ENCODE measurements at places on chromosomes 13 and 19.
A peak's percentile ranks its signal among the peaks of the same experiment; 100 is the strongest.

DNA sequence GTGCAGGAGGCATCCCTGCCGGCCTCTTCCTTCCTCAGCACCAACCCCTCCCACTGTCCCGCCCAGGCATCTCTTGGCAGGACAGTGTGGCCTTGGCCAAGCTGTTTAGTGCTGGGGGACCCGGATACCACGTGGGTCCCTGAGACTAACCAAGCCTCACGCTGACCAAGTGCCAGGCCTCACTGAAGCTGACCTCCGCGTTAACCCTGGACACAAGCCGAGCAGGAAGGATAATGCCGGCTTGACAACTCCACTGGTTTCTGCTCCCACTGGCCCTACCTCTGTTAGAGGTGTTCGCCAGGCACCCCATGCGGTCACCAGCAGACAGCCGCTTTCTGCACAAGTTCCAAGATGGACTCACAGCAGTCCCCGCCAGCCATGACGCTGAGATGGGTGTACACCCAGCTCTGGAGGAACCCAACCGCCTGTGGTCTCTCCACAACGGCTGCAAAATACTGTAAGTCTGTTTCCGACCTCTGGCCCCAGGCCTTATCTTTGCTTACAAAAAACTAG lies 12.4 kb downstream of the GRTP1 start:
- no peak for DNase-seq

DNA sequence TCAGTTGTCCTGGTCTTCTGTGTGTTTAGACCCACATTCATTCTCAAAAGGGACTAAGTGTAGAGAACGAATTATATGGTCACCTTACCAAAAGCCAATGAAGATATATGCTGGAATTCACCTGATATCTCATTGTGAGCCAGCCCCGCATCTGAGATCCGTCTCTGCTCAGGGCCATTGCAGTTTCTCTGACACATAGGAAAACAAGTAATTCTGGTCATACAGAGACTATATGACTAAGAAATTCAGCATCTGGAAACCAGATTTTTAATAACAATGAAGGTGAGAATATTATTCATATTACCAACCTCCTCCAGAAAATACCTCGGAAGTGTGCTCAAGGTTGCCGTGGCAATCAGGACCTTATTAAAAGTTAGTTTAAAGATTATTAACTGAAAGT lies 278.6 kb upstream of the EDNRB start:
- no peak for DNase-seq

DNA sequence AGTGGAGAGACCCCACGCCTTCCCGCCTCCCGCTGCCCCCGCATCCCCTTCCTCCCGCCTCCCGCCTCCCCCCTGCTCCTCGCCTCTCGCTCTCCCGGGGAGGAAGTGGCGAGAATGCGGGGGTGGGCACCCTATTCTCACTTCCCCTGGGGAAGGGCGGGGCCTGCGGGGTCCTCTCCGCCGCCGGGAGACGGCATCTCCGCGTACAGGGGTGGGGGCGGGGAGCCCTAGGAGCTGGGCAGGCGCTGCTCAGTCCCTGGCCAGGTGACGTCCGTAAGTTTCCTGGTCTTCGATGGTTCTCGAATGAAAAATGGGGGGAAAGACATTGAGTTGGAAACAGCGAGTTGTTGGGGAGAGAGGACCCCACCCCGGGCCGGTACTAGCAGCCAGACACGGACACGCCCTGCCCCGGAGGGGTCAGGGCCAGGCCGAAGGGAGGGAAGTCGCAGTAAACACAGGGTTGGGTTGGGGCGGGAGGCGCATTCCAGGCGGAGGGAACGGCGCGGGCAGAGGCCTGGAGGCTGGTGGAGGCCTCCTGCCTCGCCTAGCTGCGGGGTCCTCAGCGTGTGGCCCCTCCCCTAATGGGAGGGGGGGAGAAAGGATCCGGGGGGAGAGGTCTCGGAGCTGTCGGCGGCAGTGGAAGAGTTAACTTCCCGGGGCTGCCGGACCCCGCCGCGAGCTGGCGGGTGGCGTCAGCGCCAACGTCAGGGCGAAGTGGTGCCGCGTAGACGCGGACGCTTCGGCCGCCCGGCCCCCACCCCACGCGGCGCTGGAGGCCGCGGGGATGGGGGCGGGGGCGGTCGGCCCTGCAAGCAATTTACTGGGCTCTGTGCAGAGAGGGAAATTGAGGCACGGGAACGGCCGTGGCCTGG lies 10.4 kb upstream of the JUND start:
- DNase-seq = no peak

DNA sequence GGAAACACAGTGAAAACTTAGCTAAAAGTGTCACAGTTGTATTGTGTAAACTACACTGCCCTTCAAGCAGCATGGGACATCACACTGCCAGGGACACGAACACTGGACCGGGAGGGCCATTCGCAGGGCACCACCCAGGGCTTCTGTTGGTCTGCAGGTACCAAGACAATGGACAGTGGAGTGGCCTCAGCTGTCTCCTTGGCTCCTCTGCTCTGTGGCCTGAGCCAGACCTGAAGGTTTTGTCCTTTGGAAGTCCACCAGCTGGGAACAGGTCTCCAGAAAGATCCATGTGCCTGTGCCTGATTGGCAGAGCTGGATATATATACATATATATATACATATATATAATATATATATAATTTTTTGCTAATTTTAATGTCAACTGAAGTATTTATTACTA lies 149.8 kb downstream of the ZNF536 start:
- no peak for DNase-seq

GRCh38 chr13:102191951-102192502 lies 209.8 kb downstream of the FGF14 start:
- no peak for DNase-seq

- DNase-seq = no peak
Measured at GRCh38 chr13:87087741-87088140, 583.4 kb upstream of the SLITRK5 start.

- no peak for DNase-seq
Measured at GRCh38 chr19:5864725-5865486, 5.4 kb downstream of the FUT5 start.

- no peak for DNase-seq
Measured at GRCh38 chr19:5820785-5821184, 15.9 kb downstream of the NRTN start.

DNA sequence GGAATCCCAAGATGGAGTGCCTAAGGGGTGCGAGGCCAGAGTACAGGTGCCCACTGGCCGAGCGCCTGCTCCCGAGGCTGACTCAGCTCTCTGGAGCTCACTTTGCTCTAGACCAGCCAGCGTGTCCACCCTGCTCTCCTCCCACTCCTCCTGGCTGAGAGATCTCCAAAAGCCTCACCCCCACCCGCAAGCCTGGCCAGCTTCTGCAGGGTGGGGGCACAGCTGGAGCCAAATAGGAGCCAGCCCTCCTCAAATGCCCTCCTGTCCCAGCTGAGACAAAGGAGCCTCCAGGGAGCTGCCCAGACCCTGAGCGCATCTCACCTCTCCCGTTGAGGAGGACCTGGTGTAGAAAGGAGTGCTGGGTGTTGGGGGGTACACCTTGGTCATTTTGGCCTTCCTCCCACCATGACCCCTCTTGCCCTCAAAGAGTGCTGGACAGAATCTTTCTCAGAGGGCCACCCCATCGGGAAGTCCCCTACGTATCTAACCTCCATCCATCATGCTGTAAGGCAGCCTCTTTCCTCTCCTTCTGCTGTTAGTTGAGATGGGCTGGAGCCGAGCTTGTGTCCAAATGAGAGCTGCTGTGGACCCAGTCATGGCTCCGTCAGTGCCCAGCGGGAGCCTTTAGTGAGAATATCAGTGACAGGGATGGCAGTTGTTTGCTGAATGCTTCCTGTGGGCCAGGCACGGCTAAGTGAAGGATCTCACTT lies 123.9 kb upstream of the VSTM2B start:
- DNase-seq = no peak

GRCh38 chr13:42478531-42479156 lies 95.3 kb upstream of the TNFSF11 start:
- DNase-seq = no peak

GRCh38 chr19:14411938-14412245 lies 7.2 kb downstream of the DDX39A start:
- no peak for DNase-seq

DNA sequence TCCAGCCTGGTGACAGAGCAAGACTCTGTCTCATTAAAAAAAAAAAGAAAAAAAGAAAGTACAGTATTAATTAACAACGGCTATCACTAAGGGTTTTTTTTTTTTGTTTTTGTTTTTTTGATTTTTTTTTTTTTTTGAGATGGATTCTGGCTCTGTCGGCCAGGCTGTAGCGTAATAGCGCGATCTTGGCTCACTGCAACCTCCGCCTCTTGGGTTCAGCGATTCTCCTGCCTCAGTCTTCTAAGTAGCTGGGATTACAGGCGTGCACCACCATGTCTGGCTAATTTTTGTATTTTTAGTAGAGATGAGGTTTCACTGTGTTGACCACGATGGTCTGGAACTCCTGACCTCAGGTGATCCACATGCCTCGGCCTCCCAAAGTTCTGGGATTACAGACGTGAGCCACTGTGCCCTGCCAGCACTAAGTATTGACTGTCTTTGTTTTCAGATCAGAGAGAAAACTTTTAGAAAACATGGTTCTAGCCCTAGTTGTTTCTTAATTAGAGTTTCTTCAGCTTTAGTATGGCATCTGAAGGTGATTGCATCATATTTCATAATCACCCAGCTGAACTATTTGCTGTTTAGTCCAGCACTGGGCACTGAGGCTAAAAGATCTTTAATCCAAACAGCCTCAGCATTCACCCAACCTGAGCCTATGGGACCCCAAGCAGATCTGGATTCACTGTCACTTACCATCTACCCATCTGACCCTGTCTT lies 2.7 kb upstream of the GATAD2A start:
- DNase-seq = no peak

- no peak for DNase-seq
Measured at GRCh38 chr19:10142701-10143375, 23.1 kb upstream of the EIF3G start.

- DNase-seq = no peak
Measured at GRCh38 chr19:42132851-42133528, 744 bp upstream of the POU2F2 start.

- DNase-seq = no peak
Measured at GRCh38 chr13:60453490-60453889, 56.5 kb downstream of the TDRD3 start.

DNA sequence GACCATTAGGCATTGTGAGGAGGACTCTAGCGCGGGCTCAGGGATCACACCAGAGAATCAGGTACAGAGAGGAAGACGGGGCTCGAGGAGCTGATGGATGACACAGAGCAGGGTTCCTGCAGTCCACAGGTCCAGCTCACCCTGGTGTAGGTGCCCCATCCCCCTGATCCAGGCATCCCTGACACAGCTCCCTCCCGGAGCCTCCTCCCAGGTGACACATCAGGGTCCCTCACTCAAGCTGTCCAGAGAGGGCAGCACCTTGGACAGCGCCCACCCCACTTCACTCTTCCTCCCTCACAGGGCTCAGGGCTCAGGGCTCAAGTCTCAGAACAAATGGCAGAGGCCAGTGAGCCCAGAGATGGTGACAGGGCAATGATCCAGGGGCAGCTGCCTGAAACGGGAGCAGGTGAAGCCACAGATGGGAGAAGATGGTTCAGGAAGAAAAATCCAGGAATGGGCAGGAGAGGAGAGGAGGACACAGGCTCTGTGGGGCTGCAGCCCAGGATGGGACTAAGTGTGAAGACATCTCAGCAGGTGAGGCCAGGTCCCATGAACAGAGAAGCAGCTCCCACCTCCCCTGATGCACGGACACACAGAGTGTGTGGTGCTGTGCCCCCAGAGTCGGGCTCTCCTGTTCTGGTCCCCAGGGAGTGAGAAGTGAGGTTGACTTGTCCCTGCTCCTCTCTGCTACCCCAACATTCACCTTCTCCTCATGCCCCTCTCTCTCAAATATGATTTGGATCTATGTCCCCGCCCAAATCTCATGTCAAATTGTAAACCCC lies 2.8 kb upstream of the CEACAM5 start:
- DNase-seq = peak; percentile 36

DNA sequence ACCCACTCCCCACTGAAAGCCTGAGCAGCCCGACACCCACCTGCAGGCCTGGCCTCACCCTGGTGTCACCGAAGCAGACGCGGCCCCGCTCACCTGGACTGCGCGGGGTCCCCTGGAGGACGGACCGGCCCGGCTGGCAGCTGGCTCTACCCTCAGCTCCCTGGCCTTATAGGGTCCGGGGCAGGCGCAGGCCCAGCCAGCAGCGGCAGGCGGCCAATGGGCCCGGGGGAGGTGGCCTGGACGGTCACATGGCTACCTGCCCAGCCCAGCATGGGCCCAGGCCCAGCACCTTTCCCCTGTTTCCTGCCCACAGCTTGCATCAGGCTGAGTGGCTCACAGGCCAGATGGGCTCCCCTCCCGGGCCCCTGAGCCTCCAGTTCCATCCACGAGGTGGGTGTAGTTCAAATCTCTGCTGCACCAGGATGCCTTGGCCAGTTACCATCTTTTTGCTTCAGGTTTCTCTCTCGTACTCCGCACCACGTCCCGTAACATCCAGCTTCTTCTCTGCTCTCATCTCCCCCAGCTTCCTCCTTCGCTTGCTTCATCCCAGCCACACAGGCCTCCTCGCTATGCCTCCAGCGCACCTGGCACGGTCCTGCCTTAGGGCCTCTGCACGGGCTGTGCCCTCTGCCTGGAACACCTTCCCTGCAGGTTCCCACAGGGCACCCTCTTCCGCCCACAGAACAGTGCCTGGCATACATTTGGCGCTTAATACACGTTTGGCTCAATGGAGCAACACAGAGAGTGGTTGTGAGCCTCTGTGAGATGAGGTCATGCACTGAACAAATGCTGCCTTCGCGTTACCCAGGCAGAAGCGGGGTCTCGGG lies at the start of gene PLIN4:
TSS of gene PLIN4 (minus strand) at position 142 of the 827 bp plus-strand sequence. CDS start 214 bp downstream, outside the sequence.
- no peak for DNase-seq

DNA sequence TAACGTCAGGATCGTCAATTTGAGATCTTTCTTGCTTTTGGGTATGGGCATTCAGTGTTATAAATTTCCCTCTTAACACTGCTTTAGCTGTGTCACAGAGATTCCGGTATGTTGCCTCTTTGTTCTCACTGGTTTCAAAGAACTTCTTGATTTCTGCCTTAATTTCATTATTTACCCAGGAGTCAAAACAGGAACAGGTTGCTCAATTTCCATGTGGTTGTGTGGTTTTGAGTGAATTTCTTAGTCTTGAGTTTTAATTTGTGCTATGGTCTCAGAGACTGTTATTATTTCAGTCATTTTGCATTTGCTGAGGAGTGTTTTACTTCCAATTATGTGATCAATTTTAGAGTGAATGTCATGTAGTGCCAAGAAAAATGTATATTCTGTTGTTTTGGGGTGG lies 153.1 kb downstream of the PCDH17 start:
- DNase-seq = no peak

All from RWPE2 (cell line).